ENCODE measurements at places on chromosomes 1 and 21.

- no peak for DNase-seq
These were observed 2.4 kb downstream of the PLPP3 start for GRCh38 chr1:56576880-56577405.

GRCh38 chr1:165634154-165634921, 3.3 kb downstream of the MGST3 start:
- no peak for DNase-seq

- no peak for DNase-seq
These were observed 32.4 kb upstream of the ECE1 start for GRCh38 chr1:21322681-21323016.

- DNase-seq: no peak
These were observed 65.3 kb upstream of the COL6A1 start for GRCh38 chr21:45916011-45916840.

GRCh38 chr1:18508084-18508483, 27.4 kb downstream of the KLHDC7A start:
- no peak for DNase-seq

DNA sequence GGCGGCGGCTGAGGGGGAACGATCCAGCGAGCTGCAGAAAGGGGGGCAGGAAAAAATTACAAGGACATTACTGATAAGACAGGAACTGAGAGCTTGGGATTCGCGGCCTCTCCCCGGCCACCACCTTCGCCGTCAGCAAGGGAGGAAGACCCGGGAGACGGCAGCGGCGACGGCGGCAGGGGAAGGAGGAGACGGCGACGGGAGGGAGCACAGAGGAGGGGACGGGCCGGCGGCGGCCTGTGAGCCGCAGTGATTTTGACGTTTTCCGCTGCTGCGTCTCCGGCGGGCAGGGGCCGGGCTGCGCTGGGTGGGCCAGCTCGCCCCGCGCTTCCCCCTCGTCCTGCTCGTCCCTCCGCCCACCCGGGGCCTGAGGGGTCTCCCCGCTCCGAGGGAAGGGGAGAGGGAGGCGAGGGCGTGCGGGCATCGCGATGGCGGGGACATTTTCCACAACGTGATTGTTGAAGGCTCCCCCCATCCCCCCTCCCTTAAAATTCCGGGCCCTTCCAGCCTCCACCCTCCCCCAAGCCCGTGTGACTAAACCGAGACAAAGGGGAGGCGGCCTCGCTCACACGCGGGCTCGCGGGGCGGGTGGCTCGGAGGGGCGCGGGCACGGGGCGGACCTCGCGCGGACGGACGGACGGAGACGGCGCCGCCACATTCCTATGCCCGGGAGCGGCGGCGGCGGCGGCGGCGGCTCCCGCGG, 407 bp downstream of the CAMSAP2 start:
- DNase-seq: peak; percentile 51

GRCh38 chr1:36322786-36323635, 434 bp downstream of the EVA1B start:
- DNase-seq: no peak

GRCh38 chr1:203667616-203668015, 41.0 kb downstream of the ATP2B4 start:
- no peak for DNase-seq

DNA sequence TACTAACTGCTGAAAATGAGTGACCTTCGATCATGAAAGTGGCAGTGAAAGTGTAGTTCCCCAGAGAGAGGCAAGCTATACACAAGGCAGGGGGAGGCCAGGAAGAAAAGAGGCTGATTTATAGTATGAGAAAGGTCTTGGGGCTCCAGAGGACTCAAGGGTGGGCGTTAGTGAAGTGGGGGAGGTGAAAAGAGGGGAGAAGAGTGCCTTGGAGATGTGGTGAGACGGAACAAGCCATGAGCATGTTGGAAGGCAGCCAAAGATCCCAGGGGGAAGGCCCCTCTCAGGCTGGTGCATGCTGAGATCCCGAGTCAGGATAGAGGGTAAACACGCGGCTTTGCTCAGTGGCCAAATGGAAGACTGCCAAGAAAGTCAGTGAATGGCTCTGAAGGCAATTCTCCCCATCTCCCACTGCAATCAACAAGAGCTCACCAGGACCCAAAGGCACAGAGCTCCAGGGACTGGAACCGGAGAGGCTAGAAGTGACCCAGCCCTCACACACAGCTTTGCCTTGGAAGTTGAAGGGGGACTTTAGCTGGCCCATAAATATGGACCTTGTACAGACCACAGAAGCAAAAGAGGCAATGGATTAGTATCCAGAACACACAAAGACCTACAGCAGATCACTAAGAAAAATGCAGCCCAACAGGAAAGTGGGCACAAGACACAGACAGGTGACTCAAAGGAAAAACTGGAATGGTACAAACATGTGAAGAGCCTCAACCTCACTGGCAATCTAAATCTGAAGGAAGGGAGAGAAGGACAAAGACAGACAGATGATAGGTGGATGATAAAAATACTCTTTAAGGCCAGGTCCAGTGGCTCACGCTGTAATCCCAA, 49.6 kb downstream of the HSF2BP start:
- no peak for DNase-seq

- no peak for DNase-seq
These were observed 22.2 kb upstream of the MAPKAPK2 start for GRCh38 chr1:206662396-206663092.

DNA sequence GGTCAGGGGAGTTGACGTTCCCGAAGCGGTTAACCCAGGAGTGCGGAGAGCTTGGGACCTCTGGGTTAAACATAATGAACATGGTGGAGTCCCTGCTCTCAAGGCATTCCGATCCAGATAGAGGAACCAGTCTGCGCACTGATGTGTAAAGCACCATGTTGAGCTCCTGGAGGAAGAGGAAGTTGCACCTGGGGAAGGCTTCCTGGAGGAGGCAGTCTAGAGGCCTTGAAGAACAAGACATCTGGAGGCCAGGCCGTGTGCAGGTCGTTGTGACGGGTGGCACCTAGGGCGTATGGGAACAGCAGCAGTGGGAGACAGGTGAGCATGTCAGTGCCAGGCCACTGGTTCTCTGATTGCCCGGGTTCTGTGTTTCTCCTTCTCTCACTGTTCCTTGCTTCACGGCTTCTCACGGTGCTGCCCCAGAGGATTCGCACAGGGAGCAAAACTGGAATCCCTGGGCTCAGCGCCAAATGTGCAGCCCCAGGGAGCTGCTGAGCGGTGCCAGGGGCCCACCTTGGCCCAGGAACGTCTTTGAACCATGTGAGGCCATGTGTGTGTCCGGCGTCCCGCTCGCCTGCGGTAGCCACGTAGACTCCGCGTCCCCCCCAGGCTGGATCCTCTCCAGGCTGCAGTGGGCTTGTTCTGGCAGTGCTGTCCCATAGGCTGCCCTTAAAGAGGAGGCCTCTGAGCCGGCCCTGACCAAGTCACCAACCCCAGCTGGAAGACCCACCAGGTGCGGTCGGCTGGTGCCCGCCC, 122.9 kb upstream of the GALNT2 start:
- DNase-seq: no peak

DNA sequence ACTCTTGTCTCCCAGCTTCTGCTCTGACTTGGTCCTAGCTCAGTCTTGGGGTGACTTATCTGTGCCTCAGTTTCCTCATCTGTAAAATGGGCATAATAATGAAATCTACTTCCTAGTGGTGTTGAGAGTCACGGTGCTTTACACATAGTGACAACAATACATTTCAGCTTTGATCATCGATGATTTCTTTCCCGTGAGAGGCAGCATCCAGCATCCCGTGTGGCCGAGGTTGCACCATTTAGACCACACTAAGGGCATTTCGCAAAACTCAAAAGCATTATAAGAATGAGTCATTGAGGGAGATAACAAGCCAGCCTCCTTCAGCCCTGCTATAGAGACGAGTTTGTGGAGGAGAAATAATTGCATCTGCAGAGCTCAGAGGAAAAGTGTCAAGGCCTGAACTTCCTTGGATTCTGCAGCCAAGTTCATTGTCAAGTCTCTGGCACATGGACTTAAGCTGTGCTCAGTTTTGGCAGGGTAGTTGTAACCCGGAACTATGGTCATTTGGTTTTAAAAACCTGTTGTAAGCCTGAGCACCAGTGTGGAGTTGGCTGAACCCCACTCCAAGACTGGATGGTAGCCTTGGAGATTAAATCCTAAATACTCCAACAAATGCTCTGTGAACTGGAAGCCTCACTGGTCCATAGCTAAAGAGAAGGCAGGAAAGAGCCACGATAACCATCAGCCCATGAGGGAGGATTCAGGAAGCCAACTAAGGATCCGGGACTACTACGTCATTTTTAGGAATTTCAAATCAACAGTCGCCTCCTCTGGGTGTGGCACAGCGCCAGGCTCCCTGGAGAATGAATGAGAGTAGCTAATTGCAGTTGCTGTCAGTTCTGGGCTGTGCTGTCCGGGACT, 64.2 kb downstream of the TCP10L start:
- DNase-seq: peak; percentile 90

DNA sequence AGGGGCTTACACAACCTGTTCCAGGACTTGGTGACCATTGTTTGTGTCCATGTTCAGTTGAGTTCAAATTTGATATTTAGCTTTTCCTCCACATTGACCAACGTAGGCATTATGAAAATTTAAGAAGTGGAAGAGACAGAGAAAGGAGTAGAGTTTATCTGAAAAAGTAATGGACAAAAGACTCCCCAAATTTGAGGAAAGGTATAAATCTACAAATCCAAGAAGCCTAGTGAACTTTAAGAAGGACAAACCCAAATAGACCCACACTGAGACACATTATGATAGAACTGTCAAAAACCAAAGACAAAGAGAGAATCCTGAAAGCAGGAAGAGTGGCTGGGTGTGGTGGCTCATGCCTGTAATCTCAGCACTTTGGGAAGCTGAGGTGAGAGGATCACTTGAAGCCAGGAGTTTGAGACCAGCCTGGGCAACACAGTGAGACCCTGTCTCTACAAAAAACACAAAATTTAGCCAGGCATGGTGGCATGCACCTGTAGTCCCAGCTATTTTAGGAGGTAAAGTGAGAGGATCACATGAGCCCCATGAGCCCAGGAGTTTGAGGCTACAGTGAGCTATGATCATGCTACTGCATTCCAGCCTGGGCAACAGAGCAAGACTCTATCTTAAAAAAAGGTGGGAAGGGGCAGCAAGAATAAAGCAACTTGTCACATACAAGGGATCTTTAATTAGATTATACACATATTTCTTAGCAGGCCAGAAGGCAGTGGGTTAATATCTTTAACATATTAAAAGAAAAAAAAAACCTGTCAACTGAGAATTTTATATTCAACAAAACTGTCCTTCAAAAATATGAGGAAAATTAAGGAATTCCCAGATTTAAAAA, 41.0 kb upstream of the ERO1B start:
- no peak for DNase-seq

GRCh38 chr1:7218210-7218832, 433.1 kb downstream of the CAMTA1 start:
- DNase-seq: no peak

DNA sequence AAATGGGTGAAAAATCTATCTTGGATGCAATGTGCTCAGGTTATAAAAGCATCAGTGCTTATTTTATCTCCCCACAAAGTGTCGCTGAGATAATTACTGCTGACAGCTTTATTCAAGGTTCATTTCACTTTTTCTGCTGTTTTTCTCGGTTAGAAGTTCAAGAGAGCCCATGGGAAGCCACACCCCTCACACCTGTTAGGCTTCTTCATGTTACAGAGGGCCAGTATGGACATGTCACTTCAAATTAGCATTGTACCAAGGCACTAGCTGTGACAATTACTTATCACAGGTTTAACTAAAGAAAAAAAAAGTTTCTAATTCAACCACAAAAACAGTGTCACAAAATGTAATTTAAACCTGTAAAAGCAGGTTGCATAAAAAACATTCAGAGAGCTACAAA, 187.3 kb upstream of the DMRTA2 start:
- DNase-seq: no peak

DNA sequence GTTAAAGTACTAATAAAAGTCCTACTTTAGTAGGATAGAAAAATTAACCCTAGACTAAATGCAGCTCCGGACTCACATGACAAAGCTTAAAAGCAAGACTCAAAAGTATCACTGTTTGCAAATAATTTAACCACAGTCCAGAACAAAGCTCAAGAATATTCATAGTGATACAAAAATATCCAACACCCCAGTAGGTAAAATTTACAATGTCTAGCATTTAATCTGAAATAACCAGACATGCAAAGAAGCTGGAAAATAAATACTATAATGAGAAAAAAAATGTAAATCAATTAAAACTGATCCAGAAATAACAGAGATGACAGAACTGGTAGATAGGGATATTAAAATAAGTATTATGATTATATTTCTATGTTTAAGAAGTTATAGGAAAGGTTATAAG, 67.0 kb downstream of the KIAA0319L start:
- DNase-seq: no peak

DNA sequence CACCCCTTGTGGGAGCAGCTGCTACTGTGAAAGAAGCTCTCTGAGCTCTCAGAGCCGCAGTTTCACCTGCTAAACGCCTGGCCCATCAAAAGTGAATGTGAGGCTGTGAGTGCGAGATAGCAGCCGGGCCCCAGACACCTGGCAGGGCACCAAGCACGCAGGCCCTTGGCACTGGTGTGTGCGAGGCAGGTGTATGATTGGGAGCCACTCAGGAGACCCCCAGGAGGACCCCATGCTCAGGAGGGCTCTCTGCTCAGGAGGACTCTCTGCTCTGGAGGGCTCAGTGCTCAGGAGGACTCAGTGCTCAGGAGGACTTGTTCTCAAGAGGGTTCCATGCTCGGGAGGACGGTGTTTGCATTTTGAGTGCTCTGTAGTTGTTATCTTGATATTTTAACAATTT, 14.3 kb upstream of the ADARB1 start:
- no peak for DNase-seq

DNA sequence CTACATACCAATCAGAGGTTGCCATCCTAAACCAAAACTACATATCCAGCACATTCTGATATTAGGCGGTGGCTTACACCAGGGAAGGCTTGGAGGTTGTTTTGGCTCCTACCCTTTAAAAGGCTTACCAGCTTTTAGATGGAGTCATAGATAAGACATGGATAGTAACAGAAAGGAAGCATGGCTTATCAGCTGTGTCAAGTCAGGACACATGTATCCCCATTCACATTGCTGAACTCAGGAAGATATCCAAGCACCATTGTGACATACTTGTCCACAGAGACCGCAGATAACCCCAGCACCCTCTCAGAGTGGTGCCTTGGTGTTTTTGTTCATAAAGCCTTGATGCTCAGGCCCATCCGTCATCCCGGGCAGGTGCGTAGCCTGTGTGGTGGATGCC, 39.7 kb downstream of the ADARB1 start:
- no peak for DNase-seq

DNA sequence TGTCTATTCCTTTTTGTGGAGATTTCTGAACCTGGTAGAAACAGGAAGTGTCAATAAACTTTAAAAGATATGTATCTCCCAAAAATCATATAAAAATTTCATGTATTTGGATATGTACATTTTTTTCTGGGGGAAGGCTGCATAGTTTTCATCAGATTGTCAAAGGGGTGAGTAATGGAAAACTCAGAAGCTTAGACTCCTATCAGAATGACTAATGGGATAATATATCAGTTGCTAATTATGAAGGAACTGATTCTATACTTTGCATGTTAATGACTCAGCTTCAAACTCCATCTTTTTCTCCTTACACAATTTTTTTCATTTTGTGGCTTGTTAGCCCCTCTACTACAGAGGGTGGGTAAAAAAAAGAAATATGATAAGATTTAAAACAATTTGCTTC, 55.9 kb downstream of the GON4L start:
- DNase-seq: no peak

Measured in omental fat pad (tissue), 4 donors.